Stimulated activated CD8-positive, alpha-beta memory T cell treated with anti-CD3 and anti-CD28 coated beads, Interleukin-4, amount 100 ng/mL, for 48 hours (primary cell): ENCODE measurements at places on chromosomes 4 and X.
A peak's percentile ranks its signal among the peaks of the same experiment; 100 is the strongest.

DNA sequence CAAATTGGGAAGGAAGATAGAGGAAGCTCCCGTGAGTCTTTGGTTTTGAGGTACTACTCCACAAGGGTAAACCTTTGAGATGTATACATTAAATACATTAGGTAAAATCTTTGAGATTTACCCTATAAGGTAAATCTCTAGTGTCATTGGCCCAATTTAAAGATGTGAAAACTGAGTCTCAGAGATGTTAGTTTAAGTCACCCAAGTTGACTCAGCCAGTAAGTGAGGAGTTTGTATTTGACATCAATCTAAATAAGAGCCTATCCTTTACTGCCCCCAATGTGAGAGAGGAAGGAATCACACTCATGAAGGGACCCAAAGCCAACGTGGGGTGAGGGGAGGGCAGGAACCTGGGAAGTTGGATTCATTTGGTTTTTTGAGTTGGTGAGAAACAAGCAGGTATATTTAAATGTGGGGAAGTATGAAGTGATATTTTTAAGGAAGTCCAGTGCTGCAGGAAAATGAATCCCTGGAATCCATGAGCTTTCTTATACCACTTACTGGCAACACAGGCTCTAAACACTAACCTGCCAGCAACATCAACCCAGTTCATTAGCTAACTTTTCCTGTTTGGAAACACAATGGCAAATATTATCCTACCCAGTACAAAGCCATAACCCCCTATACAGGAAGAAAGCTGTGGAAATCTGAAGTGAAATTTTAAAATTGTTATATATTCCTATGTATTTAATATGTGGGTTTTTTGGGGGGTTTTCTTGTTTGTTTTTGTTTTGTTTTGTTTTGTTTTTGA lies 55.3 kb downstream of the PALLD start:
- no peak for DNase-seq

DNA sequence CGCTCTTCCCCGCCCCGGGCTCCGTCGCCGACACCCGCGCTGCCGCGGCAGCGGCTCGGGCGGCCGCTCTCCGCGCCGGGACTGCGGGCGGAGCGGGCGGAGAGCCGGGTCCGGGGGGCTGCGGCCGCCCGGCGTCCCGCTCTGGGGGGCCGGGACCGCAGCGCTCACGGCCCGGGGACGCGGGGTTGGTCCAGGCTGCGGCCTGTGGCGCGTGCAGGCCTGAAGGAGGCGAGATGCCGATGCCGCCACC lies 492 bp downstream of the GALNT7 start:
- no peak for DNase-seq

DNA sequence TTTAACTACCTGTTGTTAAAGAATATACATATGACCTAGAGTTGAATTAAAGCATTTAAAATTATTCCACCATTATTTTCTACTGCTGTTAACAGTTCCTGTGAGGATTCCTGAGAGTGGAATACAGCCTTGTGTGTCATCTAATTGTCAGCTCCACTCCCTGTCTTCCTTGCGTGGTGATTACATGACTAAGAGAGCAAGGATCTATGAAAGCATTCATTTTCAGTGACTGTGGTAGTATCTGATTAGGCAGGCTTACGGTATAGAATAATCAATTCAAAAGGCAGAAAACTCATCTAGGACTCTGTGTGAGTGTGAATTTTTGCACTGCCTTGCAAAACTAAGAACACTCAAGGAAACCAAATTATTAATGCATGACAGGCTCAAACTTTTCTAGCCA lies 577.8 kb downstream of the SH3BGRL start:
- no peak for DNase-seq

GRCh38 chr4:163317110-163317509 lies 15.3 kb downstream of the NPY1R start:
- no peak for DNase-seq

DNA sequence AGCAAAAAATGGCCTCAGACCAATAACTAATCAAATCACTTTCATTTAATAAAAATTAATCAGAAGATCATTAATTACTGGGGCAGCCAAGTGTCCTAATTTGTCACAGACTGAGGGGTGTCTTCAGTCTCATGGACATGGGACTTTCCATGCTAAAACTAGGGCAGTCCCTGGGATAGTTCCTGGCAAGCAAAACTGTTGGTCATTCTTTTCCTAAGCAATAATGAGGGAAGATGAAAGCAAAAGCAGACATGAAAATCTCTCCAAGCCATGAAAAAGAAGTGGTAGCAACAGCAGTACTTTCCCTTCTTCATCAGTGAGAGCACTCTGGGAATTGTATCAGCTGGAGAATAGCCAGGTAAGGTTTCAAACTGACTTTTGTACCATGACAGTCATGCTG lies 3.7 kb upstream of the ANTXR2 start:
- DNase-seq = no peak

- peak; percentile 58 for DNase-seq
These were observed 15.0 kb downstream of the SCARB2 start for GRCh38 chr4:76198411-76199237.

GRCh38 chrX:119734897-119735339 lies 23.5 kb upstream of the SOWAHD start:
- DNase-seq = no peak

- DNase-seq = peak; percentile 60
These were observed 24.6 kb upstream of the CD40LG start for GRCh38 chrX:136623396-136623795.

GRCh38 chrX:23114241-23114640 lies 114.5 kb downstream of the DDX53 start:
- no peak for DNase-seq

- no peak for DNase-seq
These were observed 7.9 kb upstream of the KLF3 start for GRCh38 chr4:38656111-38656510.

DNA sequence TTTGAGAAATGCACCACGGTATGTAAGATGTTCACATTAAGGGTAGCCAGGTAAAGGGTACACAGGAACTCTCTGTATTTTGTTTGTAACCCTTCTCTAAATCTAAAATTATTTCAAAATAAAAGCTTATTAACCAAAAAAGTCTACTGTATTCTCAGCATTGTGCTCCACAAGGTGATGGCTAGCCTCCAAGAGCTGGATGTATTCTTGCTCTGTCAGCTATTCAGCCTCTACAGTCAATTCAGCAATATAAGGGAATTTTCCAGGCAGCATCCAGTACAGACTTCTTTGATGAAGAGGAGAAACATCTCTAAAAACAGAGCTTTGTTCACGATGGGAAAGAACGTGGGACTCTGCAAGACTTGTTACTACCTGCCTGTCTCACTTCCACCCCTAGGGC lies 63.5 kb upstream of the MAOA start:
- no peak for DNase-seq

DNA sequence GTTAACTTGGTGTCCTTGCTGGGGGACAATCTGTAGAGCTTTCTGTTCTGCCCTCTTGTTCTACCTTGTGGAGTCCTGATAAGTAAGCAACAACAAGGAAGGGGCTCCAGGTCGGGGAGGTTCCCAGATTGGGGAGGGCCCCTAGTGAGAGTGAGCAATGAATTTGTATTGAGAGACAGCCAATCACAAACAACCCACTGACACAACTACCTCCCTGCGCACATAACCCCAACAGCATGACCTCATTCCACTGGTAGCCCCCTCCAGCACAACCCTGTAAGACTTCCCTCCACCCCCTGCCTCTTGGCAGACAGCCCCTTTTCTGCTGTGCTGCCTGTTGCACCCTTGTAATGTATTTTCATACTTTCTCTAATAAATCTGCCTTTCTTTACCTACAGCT lies 19.7 kb upstream of the PNPLA4 start:
- no peak for DNase-seq

GRCh38 chr4:71404049-71404448 lies 65.2 kb downstream of the SLC4A4 start:
- DNase-seq = no peak

GRCh38 chr4:113893546-113893945 lies 85.9 kb downstream of the ARSJ start:
- DNase-seq = no peak

DNA sequence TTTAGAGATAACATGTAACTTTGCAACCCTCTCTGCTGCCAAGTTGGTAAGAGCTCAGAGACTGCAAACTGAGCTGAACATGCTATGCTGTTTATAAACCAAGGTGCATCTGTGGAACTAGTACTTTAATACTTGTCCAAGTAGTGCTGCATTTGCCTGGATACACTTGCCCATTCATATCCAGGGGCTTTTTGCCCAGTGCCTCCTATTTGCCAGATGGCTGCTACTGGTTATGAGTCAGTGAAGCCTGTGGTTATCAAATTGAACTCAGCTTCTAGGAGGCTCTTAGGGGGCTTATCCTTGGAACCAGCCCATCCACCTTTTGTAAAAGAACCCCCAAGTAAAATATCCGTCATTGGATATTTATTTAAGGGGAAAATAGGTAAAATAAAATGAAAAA lies 79.6 kb downstream of the AFF2 start:
- DNase-seq = no peak

DNA sequence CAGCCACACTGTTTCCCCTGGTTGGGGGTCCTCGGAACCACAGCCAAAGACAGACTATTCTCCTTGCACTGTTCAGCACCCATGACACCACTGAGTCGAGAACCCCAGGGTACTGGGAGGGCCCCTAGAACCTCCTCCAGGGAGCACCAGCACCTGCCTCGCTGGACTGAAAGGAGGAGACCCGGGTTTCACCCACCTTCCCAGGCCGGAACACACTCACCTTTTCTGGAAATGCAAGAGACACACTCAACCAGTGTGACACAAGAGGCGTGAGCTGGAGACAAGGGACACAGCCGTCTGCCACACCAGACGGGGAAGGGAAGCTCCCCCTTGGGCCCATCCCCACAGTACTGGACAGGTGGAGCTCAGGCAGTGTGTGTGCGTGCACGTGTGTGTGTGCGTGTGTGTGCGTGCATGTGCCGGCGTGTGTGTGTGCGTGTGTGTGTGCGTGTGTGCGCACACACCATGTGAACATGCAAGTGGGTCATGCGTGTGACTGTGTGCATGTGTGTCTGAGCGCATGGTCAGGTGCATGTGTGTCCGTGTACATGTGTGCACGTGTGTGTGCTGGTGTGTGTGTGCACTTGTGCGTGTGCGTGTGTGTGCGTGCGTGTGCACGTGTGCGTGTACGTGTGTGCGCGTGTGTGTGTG lies 128.8 kb upstream of the NKX1-1 start:
- no peak for DNase-seq

DNA sequence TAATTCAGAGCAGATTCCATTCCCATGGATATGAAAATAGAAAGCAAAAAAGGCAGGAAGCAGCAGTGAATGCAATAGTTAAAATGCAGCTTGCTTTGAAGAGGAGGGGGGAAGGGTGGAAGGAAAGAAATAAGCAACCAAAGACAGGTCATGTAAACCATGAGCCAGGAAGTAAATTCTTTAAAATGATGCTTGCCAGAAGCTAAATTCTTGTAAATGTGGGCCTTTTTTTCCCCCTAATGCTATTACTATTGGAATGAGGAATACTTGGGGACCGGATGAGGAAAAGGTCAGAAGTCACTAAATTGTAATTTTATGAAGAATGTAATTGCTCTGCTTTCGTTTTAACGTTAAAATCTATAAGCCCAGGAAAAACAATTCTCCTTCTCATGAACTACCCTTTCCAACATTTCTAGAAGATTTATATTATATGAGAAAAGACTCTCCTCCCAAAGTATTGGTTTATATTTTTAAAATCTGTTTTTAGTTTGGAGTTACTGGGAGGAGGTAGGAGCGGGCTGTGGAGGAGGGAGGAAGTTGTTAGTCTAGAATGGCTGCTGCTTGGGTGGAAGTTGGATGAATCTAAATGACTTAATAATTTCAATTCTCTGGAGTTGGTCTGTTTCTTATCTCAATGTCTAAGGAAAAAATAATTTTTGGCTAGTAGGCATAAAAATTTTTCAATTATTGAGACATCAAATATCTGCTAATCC lies 77.6 kb upstream of the PCDH18 start:
- no peak for DNase-seq

DNA sequence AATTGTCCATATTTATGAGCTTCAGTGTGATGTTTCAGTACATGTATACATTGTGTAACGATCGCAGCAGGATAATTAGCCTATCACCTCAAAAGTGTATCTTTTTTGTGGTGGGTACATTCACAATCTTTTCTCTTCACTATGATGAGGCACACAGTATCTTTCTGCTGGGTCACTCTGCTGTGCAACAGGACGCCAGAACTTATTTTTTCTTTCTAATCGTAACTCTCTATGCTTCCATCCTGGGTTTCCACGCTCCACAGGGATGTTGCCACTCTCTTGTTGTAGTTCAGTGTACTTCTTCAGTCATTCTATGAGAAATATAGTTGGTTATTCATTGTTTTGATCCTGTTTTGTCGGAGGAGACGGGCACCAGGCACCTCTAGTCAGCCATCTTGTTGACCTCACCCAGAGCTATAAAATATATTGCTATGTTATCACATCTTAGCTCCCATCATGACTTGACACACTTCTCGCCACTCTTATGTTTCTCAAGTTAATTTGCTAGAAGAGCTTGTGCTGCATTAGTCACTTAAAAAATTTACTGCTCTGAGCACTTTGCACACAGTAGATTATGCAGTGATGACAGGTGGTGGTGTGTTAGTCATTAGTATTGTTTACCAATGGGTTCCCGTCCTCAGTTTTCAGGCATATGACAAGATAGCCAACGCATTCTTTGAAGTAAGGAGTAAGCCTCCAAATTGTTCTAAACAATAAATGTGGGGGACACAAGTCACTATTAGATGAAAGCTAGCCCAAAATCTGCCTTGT lies 1002.7 kb upstream of the PCDH7 start:
- DNase-seq = no peak

DNA sequence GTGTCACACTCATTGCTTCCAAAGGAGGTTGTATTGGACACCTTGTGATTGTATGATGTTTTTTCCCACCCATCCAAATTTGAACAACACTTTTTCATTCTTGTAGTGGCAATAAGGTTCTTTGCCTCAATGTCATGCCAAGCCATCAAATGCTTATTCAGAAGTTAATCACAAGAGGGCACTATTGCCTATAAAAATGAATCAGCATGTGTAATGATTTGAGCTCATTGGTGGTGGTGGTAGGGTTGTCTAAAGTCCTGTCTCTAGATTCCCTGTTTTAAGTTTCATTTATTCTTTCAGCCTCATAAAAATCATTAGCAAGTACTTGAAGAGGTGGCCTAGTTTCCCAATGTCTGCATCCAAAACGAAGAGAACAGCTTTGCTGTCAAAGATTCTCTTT lies 37.0 kb downstream of the IRS4 start:
- no peak for DNase-seq

DNA sequence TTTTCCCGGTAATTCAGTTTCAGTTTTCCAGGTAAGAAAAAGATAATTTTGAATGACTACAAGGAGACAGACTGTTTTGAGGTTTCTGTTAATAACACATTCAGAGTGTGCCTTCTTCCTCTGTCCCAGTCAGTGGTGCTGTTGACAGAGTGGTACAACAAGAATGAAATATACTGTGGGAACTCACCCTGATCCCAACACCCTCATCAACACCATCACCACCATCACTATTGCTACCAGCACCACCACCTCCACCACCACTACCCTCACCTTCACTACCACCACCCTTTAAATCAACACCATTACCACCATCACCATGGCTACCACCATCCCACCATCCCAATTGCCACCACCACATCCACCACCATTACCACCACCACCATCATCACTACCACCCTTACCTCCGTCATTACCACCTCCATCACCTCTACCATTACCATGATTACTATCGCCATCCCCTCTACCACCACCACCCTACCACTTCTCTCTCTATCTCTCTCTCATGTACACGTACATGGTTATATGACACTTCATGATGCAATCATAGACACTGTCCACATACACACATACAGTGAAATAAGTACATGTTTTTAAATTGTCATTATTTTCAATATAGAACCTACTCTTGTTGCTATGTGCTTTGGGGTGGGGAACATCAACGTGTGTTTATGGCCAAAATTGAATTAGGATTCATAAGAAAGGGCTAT lies 91.5 kb downstream of the MAMLD1 start:
- DNase-seq = no peak
